ENCODE measurements at places on chromosomes 11 and 22. TPM values are rescaled to one million over a fixed set of nuclear protein-coding genes. Genes with fewer than 3 reads are reported as not detected.

GRCh38 chr22:47374901-47375575, 612.6 kb downstream of the TBC1D22A start:
- H3K4me1 ChIP-seq = no peaks in the 10 kb centered on the region
- DNase-seq = no peak
- no peaks in the 10 kb centered on the region for H3K27me3 ChIP-seq
- H3K27ac ChIP-seq = no peak overlapping the region
- no peak overlapping the region for H3K4me3 ChIP-seq
- H3K36me3 ChIP-seq = no peaks in the 10 kb centered on the region

DNA sequence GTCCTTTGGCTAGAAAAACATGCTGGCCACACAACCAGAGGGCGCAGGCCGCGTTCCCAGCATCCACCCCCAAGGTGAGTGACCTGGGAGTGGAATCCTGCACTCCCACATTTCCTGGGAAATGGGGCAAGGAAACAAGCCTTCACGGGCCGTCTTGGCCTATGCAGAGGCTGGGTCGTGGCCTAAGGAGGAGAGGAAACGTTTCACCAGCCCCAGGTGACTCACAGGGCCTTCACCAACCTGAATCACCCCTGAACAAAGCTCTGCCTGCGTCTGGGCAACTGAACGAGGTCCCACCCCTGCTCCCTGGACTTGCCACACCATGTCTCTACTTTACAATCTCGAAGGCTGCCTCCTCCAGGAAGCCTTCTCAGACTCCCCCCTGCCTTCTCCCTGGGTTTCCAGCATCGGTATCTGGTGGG, 13.2 kb downstream of the MYH9 start:
- no peaks in the 10 kb centered on the region for H3K27me3 ChIP-seq
- no peak for DNase-seq
- no peak overlapping the region for H3K4me3 ChIP-seq
- H3K27ac ChIP-seq = peak overlapping the region; percentile 80
- peaks cover 92% of the 10 kb centered on the region for H3K4me1 ChIP-seq

SHISAL1 gene
- 0.33 TPM for total RNA-seq

DNA sequence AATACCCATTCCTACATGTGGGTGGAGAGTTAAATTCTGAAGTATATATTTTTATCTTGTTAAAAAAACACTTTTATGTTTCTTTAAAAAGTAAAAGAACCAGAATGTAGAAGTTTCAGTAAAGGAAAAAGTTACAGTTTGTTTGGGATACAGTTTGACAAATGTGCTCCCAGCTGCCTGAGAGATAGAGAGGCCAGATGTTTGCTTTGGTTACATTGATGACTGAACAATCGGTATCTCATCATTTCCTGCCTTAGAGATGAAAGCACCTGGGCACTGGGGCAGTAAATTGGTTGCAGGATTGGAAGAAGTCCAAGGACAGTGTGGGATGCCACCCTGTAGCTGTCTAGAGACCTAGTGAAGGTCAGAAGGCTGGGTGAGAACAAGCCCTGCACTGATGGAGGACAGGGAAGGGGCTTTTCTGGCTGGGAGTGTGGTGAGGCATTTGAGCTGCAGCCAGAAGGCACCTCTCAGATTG, 16.6 kb downstream of the MED15 start:
- H3K27me3 ChIP-seq = no peaks in the 10 kb centered on the region
- peaks cover 21% of the 10 kb centered on the region for H3K4me1 ChIP-seq
- DNase-seq = no peak
- peak overlapping the region; percentile 68 for H3K27ac ChIP-seq

TMX2 gene
- 60.2 TPM for total RNA-seq

- H3K27ac ChIP-seq = no peak overlapping the region
- DNase-seq = no peak
- H3K27me3 ChIP-seq = peaks cover 19% of the 10 kb centered on the region
- no peaks in the 10 kb centered on the region for H3K4me1 ChIP-seq
- H3K36me3 ChIP-seq = no peaks in the 10 kb centered on the region
Observed at GRCh38 chr11:134340354-134340964, 8.7 kb downstream of the GLB1L2 start.

DNA sequence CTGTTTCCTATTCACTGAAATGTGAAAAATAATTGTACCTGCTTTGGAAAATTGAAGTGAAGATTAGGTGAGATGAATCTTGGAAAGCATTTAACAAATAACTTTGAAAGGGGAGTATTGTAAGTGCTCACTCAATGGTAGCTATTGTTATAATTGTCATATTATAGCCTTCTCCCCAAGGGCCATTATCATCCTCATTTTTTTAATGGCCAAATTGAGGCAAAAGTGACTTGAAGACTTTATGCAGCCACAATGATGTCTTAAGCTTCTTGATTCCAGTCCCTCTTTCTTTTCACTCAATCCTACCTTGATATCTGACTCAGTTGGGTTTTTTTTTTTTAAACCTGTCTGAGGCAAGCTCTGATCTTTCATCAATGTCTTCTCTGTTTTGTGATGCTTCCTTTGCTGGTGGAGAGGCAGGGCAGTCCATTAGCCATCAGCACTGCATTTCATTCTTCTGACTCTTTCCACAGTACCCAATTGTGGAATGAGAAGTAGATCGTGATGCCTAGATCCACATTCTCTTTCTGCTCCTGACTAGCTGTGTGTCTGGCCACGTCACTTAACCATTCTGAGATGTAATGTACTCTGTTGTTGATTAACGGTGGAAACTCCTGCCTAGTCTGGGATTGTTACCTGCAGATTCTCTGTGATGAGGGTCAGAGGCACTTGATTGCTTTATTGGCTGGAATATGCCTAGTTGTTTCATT, 101.4 kb downstream of the DBX1 start:
- no peaks in the 10 kb centered on the region for H3K36me3 ChIP-seq
- no peak for DNase-seq
- H3K4me1 ChIP-seq = peaks cover 5% of the 10 kb centered on the region
- H3K27me3 ChIP-seq = no peaks in the 10 kb centered on the region
- no peak overlapping the region for H3K4me3 ChIP-seq

DNA sequence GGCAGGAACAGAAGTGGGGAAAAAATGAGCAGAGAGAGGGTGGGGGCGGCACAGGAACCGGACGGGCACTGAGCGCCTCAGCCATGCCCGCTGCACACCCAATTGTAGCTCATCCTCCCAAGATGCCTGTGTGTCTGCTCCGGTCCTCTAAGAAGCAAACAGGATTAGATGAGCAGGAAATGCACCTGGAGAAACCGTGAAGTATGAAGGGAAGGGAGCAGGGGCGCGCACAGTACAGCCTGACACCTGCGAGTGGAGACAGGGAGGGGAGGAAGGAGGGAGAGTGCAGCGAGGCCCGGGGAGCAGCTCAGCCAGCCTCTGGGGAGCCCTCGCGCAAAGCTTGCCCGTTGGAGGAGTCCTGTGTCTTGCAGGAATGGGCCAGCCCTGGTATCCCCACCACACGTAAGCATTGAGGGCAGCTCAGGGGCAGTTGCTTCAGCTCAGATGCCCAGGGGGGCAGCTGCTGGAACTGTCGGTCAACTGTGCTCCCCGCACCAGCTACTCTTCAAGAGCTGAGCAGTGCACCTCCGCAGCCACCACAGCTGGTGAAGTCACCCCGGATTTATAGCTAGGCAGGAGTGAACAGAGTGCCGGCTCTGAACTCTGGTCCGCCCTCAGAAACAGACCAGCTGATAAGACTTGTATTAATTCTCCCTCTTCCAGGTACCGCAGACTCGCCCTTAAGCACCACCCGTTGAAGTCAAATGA, 7.0 kb downstream of the DNAJB13 start:
- H3K4me3 ChIP-seq = no peak overlapping the region
- no peak overlapping the region for H3K27ac ChIP-seq
- no peaks in the 10 kb centered on the region for H3K36me3 ChIP-seq
- no peak for DNase-seq
- no peaks in the 10 kb centered on the region for H3K4me1 ChIP-seq

SCGB1C1 gene
- not detected for total RNA-seq

WT1 gene
- 0.94 TPM for total RNA-seq

IGLL1 gene
- total RNA-seq = 78.6 TPM

OR10G8 gene
- not detected for total RNA-seq

DNA sequence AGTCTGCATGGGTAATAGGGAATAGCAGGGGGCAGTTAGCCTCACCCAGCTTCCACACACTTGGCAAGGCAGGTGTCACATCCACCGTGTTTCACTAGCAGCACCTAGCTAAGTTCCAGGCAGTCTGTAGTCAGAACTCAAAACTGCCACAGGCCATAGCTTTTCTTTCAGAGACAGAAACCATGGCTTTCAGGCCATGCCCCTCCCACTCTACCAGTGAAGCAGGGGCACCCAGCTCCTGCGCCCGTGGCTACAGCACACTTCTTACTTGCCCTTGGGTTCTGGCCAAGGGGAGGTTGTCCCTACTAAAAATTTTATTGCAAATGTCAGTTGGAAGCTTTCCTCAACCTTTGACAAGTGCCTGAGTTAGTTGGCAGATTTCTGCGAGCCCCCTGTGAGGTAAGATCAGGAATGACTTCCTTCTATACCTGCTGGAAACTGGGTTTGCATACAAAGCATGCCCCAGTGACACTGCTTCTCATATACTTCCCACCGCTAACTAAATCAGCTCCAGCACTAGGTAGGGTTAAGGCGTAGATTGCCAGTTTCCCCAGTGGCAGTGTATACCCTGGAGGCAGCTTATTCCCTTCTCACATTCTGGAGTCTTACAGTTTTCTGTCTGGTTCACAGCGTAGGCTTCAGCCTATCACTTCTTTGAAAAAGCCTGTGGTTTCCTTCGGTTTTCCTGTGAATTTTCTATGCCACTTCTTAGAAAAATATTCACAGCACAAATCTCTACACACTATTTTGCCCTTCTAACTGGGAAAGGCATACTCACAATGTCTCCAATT, 139.0 kb upstream of the LUZP2 start:
- no peaks in the 10 kb centered on the region for H3K4me1 ChIP-seq
- no peak for DNase-seq
- no peak overlapping the region for H3K27ac ChIP-seq
- no peak overlapping the region for H3K4me3 ChIP-seq
- no peaks in the 10 kb centered on the region for H3K36me3 ChIP-seq

DNA sequence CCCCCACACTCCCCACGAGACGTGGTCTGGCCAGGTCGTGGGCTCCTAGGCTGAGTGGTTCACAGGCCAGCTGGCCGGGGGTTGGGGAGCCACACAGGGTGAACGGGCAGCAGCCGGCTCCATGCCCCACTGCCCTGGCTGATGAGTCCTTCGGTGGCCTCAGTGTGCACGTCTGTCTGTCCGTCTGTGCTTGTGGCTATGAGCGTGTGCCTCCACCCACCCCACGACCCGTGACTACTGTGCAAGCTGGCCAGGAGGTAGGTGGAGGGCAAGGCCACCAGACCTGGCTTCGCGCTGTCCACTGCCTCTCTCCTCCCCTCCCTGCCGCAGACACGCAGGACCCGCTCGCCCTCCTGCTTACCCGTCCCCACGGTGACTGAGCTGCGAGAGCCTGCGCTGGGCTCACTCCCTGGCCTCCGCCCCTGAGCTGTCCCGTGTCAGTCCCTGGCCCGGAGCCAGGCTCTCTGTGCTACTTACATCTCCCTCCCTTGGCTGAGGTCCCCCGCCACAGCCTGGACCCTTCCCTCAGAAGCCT, 14.1 kb downstream of the CSDC2 start:
- H3K27me3 ChIP-seq = peaks cover 2% of the 10 kb centered on the region
- no peaks in the 10 kb centered on the region for H3K4me1 ChIP-seq
- no peak for DNase-seq
- H3K27ac ChIP-seq = no peak overlapping the region

DNA sequence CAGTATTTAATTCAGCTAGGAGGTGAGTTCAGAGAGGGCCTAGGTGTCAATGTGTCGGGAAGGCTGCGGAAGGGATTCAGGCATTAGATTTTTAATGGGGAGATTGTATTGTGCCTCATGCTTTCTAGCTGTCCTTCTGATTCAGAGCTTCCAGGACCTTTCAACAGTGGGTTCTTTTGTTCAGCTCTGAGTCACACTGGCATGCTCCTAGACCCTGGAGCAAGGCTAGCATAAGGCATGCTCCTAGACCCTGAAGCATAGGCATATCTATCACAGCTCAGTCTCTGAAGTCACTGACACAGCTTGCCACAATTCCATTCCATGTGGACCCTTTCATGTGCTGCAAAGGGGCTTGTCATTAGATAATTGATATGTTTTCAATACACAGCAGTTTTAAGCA, 396.9 kb downstream of the RAB38 start:
- H3K27me3 ChIP-seq = no peaks in the 10 kb centered on the region
- H3K4me1 ChIP-seq = no peaks in the 10 kb centered on the region
- H3K4me3 ChIP-seq = no peak overlapping the region
- no peak overlapping the region for H3K27ac ChIP-seq
- no peaks in the 10 kb centered on the region for H3K36me3 ChIP-seq

DNA sequence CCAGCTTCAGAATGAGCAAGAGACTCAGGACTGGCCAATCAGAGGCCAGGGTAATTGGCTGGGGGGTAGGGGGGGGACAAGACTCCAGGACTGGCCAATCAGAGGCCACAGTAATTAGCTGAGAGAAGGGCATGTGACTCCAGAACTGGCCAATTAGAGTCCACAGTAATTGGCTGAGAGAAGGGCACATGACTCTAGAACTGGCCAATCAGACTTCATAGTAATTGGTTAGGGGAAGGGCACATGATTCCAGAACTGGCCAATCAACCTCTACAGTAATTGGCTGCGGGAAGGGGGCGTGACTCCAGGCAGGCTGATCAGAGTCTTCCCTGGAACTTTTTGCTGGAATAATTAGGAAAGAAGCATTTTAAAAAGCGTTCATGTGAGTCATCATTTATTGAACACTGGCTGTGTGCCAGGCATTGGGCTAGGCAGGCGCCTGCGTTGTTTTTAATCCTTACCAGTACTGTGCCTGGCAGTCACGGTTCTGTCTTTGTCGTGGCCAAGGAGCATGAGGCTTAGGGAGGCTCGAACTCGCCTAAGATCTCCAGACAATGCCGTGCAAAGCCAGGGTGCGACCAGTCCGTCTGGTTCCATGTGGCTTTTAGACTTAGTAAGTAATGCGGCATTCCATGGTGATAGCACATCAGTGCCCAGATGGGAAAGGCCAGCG, 508.1 kb downstream of the TBC1D22A start:
- no peak for DNase-seq
- no peak overlapping the region for H3K4me3 ChIP-seq
- H3K36me3 ChIP-seq = no peaks in the 10 kb centered on the region
- no peak overlapping the region for H3K27ac ChIP-seq

DNA sequence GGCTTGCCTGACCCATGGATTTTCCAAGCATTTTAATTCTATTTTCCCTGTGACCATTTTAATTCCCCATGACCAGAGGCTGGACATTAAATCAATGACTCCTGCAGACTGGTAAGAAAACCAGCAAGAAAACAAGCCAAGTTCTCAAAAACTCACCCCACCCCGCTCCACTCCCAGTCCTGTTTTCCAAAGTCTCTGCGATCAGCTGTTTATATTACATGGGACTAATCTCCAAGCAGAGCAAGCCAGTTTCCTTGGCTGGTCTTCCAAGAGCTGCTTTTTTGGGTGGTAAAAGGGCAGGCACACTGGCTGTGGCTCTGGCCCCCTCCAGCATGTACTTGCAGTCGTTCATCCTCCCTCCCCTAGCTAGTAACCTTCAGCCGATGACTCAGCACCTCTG, 97.9 kb downstream of the RRAS2 start:
- no peak overlapping the region for H3K4me3 ChIP-seq
- no peak overlapping the region for H3K27ac ChIP-seq
- H3K4me1 ChIP-seq = no peaks in the 10 kb centered on the region
- DNase-seq = no peak
- H3K27me3 ChIP-seq = no peaks in the 10 kb centered on the region
